ENCODE measurements at places on chromosomes 12 and 14.

- no peak for DNase-seq
Measured at GRCh38 chr14:23296012-23296777, 6.5 kb downstream of the PPP1R3E start.

DNA sequence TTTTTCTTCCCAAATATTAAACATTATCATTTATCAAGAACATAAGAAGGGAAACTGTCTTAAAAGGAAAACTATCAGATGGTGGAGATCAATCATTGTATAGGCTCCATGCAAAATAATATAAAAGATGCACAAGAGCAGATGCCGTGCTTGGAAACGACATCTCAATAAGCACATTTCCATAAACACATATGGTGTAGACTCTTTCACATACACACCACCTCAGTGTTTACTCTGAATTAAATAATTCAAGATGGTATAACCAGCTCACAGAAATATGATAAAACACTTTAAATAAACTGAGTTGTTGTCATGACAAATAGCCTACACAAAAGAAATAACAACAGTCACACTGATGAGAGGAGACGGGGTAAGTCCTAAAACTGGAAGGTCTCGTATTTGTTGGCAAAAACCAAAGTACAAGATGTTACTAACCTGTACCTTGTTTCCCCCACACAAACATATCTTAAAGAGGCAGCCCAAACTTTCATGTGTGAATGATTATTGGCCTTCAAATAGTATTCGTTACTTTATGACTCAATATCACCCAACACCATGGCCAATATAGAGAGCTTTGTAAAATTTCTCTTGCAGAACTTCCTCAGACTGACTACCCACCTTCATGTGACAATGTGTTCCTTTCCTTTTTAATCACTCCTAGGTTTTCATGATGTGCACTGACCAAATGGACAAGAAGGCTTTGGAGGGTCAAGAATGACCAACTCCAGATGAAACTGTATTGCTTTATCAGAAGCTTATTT is 48.6 kb upstream of the TMPO start:
- DNase-seq = no peak

- DNase-seq = no peak
Measured at GRCh38 chr14:105153739-105154475, 14.7 kb downstream of the JAG2 start.

DNA sequence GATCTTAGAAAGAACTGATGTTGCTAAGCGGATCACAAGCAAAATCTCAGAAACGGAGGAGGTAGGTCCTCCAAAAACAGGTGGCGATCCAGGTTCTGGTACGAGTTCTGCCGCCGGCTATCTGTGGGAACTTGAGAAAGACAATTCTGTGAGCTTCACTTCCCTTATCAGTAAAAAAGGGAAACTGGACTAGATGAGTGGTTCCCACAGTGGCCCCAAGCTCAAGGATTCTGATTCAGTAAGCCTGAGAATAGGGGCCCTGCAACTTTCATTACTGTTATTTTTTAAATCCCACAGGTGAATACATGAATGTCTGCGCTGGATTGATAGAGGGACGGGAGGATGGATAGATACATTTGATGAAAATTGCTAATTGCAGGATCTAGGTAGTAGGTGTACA is 160.2 kb downstream of the PPM1H start:
- DNase-seq = no peak

DNA sequence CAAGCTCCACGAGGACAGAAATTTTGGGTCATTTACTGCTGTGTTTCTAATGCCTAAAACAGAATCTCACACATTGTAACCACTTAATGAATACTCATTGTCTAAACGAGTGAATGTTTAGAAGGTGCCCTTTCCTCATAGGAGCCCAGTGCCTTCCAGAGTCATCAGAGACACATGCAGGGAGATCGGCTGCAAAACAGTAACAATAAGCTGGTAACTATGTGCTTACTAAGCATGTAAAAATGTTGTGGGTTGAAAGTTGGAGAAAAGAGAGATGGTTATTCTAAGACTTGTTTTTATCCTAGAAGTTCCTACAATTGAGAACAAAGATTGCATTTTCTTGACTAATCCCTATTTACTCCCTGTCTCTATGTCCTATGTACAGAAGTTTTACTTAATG is 7.4 kb downstream of the TESPA1 start:
- no peak for DNase-seq

- no peak for DNase-seq
Measured at GRCh38 chr14:51248016-51248987, 8.3 kb downstream of the TMX1 start.

- no peak for DNase-seq
Measured at GRCh38 chr12:5971194-5971850, 26.3 kb upstream of the ANO2 start.

- DNase-seq = no peak
Measured at GRCh38 chr14:100084591-100084990, 19.4 kb downstream of the EVL start.

DNA sequence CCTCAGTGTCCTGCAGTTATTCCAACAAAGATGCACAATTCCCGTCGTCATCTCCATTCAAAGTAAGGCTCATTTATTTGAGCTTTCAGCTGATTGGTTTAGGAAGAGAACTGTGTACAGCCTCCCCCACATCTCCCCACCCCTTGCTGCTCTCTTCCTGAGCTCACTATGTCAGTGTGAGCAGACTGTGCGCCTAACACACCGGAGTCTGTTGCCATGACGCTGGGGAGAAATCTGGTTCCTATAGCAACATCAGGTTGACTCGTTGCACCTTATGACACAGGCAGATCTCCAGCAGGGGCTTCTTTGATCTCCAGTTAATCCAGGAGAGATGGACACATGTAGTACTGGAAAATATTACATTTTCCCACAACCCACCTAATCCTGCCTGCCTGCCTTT is 319.4 kb downstream of the CACNA1C start:
- no peak for DNase-seq

DNA sequence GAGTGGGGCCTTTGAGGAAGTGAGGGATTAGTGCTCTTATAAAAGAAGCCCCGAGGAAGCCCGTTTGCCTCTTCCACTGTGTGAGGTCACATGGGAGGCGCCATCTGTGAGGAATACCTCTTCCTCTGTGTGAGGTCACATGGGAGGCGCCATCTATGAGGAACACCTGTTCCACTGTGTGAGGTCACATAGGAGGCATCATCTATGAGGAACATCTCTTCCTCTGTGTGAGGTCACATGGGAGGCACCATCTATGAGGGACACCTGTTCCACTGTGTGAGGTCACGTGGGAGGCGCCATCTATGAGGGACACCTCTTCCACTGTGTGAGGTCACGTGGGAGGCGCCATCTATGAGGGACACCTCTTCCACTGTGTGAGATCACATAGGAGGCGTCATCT is 69.7 kb downstream of the SLC24A4 start:
- DNase-seq = no peak

DNA sequence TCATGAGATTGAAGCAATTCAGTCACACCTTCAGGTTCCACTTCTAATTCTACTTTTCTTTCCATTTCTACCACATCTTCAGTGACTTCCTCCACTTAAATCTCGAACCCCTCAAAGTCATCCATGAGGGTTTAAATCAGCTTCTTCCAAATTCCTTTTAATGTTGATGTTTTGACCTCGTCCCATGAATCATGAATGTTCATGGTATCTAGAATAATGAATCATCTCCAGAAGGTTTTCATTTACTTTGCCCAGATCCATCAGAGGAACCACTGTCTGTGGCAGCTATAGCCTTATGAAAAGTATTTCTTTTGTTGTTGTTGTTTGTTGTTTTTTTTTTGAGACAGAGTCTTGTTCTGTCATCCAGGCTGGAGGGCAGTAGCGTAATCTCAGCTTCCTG is 7.6 kb downstream of the RXYLT1 start:
- DNase-seq = no peak

DNA sequence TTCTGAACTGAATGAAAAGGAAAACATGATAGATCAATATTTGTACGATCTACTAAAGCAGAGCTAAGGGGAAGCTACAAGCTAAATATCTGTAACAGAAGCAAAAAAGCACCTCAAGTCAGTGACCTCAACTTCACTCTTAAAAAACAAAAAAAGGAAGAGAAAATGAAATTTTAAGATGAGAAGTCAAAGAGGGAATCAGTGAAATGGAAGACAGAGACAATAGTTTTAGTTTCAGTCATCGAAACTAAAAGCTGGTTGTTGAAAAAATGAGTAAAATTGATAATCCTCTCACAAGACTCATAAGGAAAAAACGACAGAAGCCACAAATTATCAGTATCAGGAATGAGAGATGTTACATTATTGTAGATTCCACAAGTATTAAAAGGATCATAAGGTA is 11.9 kb upstream of the SLC2A13 start:
- DNase-seq = no peak

DNA sequence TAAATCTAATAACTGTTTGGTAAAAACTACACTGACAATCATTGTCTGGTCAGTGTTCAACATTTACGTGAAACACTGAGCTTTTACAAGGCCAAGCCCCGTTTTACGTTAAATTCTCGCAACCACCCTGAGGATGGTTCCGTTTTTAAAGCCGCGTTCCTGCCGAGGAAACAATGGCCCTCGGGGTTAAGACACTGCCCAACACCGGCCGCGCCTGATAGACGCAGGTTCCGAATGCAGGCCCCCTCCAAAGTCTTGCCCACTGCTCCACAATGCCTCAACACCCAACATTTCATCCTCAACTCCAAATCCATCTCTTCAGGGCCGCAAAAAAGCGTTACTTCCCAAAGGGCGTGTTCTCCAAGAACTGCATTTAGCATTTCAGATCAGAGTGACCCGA is 953 bp upstream of the SNRPF start:
- DNase-seq = no peak

DNA sequence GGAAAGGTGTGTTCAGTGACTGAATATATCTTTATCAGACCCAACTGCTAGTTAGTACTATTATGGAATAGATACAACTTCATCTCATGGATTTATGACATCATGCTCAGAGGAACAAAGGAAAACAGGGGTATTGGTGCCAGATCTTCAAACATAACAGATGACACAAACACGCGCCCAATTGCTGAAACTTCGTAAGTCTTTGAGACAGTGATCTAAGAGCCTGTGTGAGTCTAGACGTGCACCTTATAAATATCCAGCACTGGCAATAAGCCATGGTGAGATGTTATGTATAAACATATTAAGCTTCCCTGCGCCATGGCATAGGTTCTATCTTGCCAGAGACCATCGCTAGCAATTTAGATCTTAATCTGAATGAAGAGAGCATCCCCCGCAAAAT is 42.2 kb upstream of the NR2C1 start:
- DNase-seq = no peak

- no peak for DNase-seq
Measured at GRCh38 chr12:120343039-120343537, 15.5 kb upstream of the PLA2G1B start.

- DNase-seq = no peak
Measured at GRCh38 chr12:5051334-5051733, 7.7 kb downstream of the KCNA5 start.

DNA sequence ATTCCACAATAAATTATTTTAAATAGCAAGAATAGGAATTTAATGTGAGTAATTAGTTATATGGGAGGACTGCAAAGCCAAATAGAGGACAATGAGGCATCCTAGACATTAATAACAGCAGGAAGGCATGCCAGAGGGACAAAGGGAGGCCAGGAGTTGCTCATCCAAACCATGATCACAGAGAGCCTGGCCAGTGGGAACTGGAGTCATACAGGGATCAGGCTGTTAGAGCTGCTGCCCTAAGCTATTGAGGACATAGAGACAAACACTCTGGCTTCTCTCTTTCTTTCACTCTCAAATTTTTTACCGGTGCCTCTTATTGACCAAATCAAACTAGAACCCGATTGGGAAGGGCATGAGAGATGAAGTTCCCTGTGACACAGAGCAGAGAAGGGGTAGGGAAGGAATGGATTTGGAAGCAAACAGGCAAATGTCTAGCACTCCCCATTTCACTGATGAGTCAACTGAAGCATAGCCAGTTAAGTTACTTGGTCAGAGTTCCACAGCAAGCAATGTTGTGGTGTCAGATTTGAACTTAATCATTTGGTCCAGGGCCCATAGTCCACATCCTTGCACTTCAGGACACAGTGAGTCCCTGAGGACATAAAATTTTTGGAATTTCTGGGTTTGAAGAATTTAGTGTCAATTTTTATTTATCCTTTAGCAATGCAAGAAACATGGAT is 17.9 kb upstream of the CFAP54 start:
- DNase-seq = no peak

GRCh38 chr14:71262441-71262840 is 355.2 kb downstream of the PCNX1 start:
- no peak for DNase-seq

GRCh38 chr12:4118017-4118510 is 155.5 kb upstream of the CCND2 start:
- DNase-seq = no peak

DNA sequence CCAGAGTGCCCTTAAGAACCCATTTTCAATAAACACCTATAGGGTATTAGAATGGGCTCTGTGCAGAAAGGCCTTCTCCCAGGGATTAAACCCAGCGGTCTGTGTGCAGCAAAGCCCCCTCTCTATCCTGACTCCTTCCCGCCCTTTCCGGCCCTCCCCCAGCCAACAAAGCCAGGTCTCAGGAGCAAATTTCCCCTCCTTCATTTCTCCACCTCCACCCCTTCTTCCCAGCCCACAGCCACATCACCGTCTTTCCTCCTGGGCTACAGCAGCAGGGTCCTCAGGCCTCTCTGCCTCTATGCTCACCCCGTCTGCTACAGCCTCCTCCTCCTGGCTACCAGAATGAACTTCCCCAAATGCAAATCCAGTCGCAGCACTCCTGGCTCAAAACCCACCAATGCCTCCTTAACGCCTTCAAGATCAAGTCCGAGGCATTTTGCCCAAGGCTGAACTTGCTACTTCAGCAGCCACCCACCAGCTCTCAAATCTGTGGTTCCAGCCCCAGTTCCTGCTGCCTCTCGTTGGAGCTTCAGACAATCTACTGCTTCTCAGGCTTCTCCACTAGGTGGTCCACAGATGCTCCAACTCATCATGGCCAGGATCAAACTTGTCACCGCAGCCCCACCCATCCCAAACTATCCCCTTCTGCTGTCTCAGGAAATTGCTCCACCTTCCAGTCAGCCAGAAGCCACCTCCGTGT is 134.8 kb downstream of the BCL11B start:
- DNase-seq = no peak

DNA sequence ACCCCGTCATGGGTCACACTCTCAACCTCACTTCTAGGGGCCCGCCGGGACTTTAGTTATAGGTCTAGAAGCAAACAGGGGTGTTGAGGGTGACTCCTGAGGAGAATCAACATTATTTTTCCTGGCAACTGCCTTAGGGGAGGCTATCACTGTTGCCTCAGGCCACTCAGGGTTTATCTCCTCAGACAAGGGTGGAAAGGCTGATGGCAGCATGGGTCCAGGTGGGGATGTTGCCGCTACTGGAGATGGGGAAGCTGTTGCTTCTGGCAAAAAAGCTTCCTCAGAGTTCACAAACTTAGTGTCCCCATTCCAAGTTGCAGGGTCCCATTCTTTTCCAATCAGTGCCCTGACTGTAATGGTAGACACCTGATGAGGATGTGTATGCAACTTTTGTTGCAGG is 467.4 kb upstream of the RGS6 start:
- no peak for DNase-seq

Data from glomerular endothelial cell (primary cell).